Femur (tissue), 1 donor: ENCODE measurements at places on chromosomes 7 and 10.
A peak's percentile ranks its signal among the peaks of the same experiment; 100 is the strongest.

- DNase-seq, result no peak
These were observed 99.1 kb upstream of the LANCL2 start for GRCh38 chr7:55265836-55266642.

DNA sequence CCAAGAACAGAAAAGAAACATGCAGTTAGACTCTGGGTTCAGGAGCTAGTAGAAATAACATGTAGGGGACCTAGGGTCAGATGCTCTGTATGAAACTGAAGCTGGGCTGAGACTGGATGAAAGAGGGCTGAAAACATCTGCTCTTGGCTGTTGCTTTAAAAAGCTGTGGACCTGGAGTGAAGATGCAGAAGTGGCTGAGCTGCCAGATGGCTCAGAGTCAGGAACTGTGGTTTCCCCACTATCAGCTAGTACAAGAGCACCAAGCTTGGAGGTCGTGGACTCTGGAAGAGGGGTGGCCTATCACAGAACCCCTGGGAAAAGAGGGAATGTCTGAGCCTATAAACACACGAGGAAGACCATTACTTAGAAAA is 5.9 kb downstream of the ADK start:
- DNase-seq, result peak; percentile 54

DNA sequence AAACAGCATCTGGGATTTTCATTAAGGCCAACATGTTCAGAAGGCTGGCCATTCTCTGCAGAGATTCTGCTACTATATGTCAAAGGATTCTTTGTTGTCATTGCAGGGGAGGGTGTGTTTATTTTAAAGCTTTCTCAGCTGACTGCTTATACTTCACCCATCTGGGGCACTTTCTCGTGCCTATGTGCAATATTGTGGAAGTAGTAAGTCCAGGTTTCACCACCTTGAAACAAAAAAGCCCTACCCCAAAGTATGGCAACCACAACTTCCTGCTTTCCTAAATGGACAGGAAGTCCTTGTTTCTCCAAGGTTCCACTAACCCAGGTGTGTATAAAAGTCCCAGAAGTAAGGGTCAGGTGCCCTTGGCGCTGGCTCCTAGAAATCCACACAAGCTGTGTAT is 58.7 kb upstream of the COL1A2 start:
- DNase-seq, result no peak

DNA sequence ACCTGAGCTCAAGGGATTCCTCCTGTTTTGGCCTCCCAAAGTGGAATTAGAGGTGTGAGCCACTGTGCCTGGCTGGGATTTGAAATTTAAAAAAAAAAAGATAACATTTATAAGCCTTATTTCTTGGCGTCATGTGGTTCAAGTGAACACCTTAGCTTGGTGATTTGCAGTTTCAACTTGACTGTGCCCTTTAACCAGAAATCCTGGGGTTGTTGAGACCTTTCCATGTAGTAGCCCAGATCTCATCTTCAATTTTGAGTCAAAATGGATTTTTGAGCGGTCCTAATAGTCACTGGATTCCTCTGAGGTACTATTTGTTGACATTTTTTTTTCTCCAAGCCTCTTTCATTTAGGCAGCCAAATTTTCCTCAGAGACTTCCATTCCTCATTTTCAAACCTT is 29.5 kb upstream of the FBXW4 start:
- no peak for DNase-seq

DNA sequence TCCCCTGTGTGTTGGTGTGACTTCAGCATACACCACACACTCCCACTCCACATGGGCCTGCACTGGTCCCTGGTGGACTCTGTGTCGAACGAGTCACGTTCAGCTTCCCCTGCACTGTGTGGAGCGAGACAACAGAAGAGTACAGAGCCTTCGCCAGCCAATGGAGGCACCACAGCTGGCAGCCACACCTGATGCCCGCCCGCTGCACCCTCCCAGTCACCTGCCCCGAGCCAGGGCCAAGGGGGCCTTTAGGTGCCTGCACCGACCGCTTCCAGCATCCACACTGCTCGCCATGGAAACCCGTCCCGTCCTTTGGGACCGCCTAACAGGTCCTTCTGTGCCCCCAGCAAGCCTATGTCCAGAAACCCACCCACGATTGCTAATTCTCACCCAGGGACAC is 9.2 kb downstream of the FOXL3 start:
- DNase-seq, result no peak

DNA sequence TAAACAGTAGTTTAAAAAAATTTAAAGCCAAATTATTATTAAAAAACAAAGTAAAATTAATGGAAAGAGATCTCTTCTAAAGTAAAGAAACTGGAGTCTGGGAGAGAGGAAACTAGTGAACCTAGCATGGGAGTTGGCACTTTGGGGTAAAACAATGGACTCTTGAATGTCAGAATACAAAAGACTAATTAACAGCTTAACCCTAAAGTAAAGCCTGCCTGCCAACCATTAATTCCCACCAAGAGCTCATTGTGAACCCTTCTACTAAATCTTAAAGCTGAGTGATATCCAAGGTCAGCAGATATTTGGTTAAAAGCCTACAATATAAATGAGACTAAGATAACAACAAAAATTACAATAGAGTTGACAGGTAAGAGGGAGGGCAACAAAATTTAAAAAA is 36.5 kb downstream of the KMT2C start:
- no peak for DNase-seq

GRCh38 chr7:107563081-107563774 is 492 bp downstream of the COG5 start:
- DNase-seq, result no peak

- no peak for DNase-seq
These were observed 162.4 kb downstream of the TNS3 start for GRCh38 chr7:47419471-47419870.

- no peak for DNase-seq
These were observed 2.6 kb downstream of the HYCC1 start for GRCh38 chr7:23011222-23011924.

DNA sequence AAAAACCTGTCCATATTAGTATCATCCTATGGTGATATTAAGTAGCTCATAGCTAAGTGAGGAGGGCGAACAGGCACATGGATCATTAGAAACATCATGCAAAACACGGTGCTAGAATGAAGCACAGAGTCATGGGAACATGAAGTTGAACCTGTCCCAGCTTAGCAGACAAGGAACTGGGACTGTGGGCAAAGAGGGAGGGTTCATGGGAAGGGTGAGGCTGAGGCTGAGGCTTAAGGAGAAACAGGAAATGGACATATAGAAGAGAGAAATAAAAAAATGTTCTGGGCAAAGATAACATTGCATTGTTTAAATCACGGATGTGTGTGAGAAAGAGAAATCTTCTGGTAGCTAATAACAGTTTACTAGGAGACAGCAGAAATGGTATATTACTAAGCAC is 708.1 kb downstream of the GRID1 start:
- no peak for DNase-seq

GRCh38 chr10:16565604-16566003 is 43.9 kb upstream of the C1QL3 start:
- no peak for DNase-seq

DNA sequence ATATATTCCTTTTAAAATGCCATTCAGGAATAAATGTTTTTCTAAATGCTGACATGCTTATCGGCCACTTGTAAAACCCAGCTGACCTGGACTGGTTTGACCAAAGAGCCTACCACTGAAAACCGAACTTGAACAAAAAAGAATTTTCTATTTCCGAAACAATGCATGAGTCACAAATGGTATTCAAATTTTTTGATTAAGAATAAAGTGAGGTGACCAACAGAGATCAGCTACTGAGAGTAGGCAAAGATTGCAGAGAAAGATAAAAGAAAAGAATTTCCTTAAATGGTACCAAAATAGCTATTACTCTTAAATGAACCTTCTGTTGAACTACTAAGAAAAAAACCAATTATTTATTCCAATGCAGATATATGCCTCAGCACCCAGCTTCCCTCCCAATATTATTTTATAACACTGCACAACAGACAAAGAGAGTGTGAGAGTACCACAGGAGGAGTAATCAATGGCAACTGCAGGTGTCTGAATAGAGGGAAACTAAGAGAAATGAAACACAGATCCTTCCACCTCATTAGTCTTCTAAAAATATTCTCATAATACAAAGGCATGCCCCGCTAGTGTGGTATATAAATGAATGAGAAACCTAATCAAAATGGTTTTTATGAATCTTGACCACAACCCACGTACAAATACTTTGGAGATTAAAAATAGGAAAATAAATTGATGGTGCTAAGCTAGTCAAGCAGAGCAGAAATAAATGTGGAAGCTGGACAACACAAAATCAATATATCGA is 20.1 kb downstream of the OSBPL3 start:
- DNase-seq, result no peak

DNA sequence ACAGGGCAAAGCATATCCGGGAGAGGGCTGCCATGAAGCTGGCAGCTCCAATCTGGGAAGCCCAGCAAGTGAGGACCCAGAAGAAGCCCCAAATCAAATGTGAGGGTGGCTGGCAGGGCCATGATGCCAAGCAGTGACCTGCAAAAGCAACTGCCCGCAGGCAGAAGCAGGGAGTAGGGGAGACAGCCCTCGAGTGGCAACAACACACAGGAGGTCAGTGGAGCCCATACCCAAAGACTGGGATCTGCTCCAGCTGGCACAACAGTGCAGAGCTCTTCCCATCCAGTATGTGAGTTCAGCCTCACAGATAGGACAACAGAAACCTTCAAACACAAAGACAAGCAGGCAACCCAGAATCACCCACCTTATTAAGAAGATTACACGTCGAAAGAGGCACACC is 45.0 kb downstream of the GRID1 start:
- DNase-seq, result peak; percentile 9

GRCh38 chr7:152052771-152053170 is 27.3 kb downstream of the GALNT11 start:
- DNase-seq, result no peak

GRCh38 chr10:126569513-126570244 is 100.8 kb downstream of the C10orf90 start:
- no peak for DNase-seq

DNA sequence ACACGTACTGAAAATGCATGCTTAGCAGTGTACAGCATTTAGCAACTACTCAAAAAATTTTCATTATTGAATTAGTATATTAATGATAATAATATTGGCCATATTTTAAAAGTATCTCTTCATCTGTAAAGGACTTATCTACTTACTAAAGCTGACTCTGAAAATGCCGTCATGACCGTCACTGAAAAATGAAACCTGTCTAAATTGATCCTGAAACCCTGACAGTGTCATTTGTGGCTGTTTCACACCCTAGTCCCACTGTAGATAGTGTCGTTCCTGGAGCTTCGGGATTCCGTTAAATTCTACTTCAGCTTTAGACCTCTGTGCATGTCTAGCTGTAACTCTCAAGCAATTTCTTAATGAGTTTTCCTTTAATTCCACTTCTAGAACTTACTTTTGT is 35.8 kb upstream of the EZH2 start:
- no peak for DNase-seq

- no peak for DNase-seq
These were observed 43.4 kb downstream of the PTTG1IP2 start for GRCh38 chr7:90512821-90513254.

GRCh38 chr7:16840094-16840493 is 35.3 kb upstream of the AGR2 start:
- DNase-seq, result no peak

DNA sequence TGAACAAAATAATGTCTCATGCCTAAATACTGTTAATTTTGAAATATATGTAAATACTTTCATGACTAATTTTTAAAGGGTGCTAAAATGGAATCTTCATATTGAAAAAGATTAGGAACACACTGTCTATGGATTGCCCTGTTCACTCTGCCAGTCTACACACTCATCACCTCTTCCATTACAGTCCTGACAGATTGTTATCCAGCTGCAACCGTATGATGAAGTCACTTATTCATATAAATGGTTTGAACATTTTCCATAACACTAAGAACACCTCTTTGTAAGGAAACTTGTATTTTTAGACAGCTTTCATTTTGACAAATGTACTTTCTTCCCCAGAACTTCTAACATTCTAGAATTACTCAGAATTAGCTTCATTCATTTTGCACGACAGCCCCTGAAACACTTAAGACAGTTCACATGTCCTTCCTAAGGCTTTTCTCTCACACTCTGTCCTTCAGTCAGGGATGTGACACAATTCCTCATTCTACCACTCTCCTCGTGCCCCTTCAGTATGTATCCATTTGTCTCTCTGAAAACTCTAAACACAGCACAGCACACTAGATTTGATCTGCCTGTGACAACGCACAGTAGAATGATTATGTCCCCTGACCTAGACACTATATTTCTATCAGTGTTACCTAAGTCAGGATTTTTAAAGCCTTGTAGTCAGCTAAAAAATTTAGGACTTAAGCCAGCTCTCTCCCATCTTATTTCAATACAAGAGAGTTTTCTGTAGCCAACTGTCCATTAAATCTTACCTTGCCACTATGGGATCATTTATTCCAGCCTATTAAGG is 71.9 kb downstream of the ORC5 start:
- no peak for DNase-seq

DNA sequence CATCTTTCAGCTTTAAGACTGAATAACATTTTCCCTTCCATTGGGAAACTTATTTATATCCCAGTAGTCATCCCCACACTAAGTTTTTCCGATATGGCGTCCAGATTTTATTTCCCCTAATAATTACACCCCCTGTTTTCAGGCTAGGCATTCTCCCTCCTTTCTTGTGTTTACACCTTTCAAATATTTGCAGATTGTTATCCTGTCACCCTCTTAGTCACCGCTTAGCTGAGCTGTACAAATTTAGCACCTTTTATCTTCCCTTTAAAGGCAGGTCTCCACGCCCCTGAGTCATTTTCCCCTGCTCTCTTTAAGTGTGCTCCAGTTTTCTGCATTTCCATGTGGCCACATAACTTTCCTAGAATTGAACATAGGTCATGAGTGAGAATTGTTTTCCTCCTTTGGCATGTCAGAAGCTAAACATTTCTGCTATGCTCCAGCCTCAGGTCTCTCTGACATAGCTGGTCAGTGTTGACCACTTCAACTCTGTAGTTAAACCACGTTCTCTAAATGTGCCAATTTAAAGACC is 47.4 kb downstream of the LRRC4 start:
- no peak for DNase-seq

DNA sequence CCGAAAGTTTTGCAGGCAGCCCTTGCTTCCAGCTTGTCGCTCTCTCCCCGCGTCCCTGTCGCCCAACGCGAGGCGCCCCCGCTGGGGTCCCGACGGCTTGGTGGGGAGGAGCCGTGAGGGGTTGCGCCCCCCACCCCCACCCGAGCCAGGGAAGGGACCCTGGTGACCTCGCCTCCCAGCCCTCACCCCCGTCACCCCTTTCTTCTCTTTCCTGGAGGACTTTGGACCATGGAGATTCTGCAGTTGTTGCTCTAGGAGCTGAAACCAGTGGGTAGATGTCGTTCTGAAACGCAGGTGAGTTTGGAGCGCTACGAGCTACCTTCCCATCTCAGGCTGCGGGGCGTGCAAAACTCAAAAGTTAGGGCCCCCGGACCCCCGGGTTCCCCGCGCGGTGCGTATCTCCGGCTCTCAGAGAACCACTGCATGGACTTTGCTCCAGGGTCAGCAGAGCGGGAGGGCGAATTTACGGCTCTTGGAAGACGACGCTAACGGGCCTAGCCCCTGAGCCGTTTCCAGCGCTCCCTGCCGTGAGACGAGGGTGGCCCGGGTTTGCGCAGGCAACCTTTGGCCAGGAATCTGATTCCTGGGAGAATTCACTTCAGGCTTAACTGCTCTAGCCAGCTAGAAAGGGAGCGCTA is 684 bp upstream of the ATXN7L1 start:
- DNase-seq, result peak; percentile 49

- peak; percentile 43 for DNase-seq
These were observed 26.3 kb downstream of the DENND11 start for GRCh38 chr7:141675436-141676215.
